Frontal cortex (tissue), 4 donors: ENCODE measurements at places on chromosomes 11 and 22.

GRCh38 chr11:115193914-115194801, 310.1 kb downstream of the CADM1 start:
- DNase-seq = no peak

DNA sequence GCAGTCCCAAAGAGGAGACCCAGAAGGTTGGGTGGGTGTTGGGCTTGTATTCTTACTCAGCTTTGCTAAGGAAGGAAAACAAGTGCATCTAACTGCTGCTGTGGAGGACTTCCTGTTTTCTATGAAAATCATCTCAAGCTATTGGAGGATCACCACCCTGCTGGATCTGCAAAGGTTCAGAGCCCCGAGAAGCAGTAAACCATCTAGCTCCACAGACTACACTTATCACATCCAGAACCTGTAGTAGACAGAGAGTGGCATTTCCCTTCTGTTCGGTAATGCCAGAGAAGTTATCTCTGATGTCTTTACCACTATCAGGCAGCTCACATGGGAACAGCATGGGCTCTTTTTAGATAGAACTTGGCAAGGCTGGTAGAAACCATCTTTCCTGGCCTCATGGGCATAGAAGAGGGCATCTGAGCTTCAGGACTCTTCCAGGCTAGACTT, 21.7 kb downstream of the KCNJ1 start:
- DNase-seq = no peak

DNA sequence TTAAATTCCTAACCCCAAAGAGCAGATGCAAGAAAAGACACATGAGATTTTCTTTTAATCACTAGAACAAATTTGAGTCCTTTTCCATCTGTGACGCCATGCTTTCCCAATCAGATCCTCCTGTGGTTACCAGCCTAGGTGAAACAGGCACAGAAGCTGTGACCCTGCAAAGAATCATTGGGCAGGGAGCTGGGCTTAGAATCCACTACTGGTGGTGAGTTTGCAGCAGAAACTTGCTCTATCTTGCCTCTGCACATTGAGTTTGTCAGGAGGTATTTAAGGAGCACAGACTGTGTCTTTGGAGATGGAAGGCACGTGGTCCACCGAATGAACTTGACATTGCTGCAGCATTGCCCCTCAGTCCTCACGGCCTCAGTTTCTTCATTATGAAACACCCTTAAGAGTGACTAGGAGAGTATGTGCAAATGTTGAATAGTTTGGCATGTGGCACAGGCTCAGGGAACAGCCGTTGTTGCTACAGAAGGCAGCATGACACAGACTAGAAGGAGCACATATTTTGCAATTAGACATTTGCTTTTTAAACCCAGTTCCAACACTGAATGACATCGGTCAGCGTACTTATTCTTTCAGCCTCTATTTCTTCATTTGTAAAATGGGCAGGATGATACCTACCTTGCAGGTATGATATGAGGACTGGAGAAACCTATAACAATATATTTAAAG, 127.6 kb downstream of the DBX1 start:
- no peak for DNase-seq

GRCh38 chr22:21009638-21010425, 5.1 kb upstream of the P2RX6 start:
- no peak for DNase-seq

DNA sequence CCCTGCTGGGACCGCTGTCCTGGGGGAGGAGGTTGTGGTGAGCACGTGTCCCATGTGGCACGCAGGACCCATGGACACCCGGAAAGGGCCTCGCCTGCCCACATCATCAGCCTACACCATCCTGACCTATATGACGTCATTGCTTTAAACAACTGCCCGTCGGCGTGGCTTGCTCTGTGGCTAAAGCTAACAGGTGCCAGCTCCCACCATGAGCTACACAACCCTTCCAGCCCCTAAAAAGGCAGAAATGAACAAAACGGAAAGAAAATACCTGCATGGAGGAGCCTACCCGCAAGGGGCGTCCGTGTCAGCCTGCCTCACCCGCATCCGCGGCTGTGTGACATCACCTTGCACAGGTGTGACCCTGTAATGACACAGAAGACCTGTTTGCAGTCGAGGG, 481.8 kb downstream of the BRD1 start:
- DNase-seq = no peak

- DNase-seq = no peak
Observed at GRCh38 chr11:132118661-132119060, 748.2 kb downstream of the NTM start.

DNA sequence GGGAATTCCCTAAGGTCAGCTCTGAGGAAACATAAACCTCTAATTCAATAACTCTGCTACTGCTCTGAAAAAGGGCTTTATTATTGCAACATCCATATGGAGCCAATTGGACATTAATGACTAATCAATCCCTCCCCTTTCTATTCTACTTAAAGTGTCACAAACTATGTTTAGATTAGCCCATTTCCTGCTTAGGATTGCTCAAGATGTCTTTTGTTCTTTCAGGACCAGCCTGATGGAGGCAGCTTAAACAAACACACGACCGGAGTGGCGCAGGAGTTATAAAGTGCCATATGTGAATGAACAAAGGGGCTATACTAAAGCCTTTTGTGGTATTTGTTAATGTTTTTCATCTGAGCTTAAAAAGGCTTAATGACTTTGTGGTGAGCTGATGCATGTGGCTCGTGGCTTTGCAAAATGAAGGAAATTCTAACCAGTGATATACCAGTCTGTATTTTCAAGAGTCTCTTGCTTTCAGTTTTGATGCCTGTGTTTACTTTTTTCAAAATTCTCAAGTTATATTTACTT, 354.4 kb downstream of the SOX6 start:
- DNase-seq = no peak

GRCh38 chr11:86292912-86293616, 9.0 kb upstream of the HIKESHI start:
- no peak for DNase-seq

GRCh38 chr22:45888221-45889092, 88.5 kb downstream of the WNT7B start:
- DNase-seq = no peak

DNA sequence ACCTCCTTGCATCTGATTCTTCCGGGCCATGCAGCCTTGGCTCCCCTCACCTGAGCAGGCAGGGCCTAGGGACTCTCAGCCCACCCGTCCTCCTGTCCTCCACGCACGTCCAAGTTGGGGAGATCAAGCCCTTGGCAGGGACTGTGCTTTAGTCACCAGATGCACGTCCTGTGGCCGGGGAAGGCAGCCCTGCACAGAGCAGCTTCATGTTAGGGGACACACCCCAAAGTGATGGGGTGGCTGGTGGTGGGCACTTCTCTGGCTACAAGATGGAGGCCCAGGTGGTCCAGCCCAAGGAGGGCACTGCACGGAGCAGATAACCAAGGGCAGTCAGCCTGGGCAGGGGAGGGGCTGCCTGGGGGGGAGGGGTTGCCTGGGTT, 1.2 kb downstream of the MUC5B start:
- no peak for DNase-seq

DNA sequence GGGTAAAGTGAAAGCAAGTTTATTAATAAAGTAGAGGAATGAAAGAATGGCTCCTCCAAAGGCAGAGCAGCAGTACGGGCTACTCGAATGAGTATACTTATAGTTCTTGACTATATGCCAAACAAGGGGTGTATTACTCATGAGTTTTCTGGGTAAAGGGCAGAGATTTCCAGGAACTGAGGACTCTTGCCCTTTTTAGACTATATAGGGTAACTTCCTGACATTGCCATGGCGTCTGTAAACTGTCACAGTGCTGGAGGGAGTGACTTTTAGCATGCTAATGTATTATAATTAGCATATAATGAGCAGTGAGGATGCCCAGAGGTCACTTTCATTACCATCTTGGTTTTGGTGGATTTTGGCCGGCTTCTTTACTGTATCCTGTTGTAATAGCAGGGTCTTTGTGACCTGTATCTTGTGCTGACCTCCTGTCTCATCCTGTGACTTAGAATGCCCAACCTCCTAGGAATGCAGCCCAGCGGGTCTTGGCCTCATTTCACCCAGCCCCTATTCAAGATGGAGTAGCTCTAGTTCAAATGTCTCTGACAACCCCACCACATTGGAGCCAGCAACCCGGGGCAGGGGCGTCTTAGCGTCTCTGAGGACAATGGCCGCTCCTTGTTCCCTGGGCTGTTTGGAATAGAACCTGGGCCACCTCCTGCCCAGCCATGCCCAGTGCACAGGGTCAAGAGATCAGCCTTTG, 34.9 kb upstream of the CD82 start:
- DNase-seq = no peak

GRCh38 chr11:34792814-34793258, 123.3 kb downstream of the APIP start:
- DNase-seq = no peak

DNA sequence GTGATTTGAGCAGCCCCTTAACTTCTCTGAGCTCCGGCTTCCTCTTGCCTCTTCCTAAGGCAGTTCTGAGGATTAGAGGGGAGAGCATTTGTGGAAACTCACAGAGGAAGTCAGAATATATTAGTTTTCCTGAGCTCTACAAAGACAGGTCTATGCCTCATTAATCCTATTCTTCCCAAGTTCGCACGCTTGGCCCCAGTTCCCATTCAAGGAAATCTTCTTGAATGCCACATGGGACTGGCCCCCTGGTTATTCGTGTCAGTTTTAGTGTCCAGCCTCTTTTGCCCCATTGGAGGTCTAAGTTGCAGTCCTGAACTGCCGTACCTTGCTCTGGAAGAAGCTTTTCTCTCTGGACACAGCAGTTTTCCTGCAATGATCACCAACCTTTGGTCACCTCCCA, 37.6 kb upstream of the ALX4 start:
- DNase-seq = no peak

- no peak for DNase-seq
Observed at GRCh38 chr11:100684101-100685065, 2.7 kb upstream of the ARHGAP42 start.

GRCh38 chr22:32331236-32331917, 26.3 kb upstream of the RFPL3 start:
- DNase-seq = peak; percentile 36

DNA sequence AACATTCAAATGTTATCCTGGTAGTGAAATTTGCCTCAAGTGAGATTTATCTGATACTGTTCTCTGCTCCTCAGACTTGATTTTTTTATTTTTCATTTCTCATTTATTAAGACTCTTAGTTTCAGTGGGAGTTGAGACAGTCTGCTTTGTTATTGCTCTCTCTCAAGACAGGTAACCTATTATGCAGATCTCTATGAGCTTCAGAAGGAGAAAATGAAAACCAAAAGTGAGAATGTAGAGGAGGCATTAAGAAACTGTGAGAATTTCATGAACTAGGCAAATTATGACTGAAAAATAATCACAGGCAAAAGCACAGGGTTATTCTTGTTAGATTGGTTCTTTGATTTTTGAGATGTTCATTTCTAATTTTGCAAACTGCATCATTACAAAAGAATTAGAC, 290.0 kb upstream of the CHORDC1 start:
- DNase-seq = no peak

- no peak for DNase-seq
Observed at GRCh38 chr22:30245181-30245984, 1.2 kb downstream of the LIF start.

GRCh38 chr11:18046116-18046777, at the start of gene TPH1:
Gene TPH1, minus strand, starts transcription at chr11:18046269. Its CDS starts 5,507 bp downstream, at chr11:18040762.
- DNase-seq = no peak

GRCh38 chr11:48052183-48053044, 72.1 kb downstream of the PTPRJ start:
- no peak for DNase-seq

DNA sequence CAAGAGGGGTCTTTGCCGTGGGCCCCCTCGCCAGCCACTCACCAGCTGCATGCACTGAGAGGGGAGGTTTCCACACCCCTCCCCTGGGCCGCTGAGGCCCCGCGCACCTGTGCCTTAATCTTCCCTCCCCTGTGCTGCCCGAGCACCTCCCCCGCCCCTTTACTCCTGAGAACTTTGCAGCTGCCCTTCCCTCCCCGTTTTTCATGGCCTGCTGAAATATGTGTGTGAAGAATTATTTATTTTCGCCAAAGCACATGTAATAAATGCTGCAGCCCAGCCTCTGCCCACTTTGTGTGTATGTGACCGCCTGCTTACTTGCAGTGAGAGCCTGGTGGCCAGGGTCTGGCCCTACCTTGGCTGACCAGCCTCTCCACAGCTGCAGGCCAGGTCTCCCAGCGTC, 2.8 kb upstream of the CRACR2B start:
- no peak for DNase-seq

DNA sequence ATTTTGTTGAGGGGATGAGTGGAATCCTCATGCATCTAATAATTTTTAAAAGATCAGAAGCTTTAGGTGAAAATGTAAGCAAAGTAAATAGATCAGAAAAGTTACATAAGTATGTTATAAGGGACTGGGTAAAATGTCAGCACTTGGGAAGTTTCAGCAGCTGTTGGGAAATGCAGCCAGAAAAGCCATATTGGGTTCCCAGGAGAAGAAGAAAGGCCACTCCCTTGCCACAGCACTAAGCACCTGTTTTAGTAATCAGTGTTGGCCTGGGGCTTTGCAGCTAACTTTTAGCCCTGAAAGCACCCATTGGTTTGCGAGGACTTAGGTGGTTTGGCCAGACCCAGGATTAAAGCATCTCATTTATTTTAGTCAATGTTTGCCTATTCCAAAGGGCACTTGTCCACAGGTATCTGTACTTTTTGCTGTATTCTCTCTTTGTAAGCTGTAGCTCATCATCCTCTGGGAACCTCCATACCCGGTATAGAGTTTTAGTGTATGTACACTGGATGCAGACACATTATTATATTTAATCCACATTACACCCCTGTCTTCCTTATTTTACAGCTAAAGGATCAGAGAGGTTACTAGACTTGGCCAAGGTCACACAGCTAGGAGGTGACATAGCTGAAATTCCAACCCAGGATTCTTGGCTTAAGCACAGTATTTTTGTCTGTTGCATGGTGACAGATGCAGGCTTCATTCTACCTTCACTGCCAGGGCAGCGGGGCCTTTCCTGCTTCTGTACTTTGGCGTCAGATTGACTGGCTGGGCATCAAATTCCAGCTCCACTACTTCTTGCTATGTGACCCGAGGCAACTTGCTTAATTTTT, 127.7 kb upstream of the SESN3 start:
- DNase-seq = no peak

DNA sequence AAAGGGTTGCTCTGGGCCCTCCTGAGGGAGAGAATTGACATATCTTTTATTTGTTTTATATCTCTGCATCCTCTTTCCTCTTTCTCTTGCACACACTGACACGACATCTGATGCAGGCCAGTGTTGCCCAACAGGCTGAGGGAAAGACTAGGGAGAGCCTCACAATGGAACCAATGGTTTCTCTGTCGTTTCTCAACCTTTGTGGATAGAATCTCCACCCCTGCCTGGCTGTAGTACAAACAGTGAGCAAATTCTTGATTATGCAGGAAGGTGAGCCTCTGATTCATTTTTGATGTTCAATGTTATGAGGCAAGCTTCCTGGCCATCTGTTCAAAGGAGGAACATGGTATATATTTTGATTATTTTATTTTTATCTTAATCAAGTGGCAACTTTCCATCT, 49.8 kb upstream of the PLET1 start:
- no peak for DNase-seq

DNA sequence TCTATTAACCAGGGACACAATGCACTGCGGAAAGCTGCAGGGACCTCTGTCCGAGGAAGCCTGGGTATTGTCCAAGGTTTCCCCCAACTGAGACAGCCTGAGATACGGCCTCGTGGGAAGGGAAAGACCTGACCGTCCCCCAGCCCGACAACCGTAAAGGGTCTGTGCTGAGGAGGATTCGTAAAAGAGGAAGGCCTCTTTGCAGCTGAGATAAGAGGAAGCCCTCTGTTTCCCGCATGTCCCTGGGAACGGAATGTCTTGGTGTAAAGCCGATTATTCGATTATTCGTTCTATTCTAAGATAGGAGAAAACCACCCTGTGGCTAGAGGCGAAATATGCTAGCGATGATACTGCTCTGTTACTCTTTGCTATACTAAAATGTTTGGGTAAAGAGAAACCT, 5.2 kb downstream of the BET1L start:
- DNase-seq = no peak
